Left renal cortex interstitium (tissue), 4 donors: ENCODE measurements at places on chromosomes 5 and 9. TPM values are rescaled to one million over a fixed set of nuclear protein-coding genes. Genes with fewer than 3 reads are reported as not detected.
A peak's percentile ranks its signal among the peaks of the same experiment; 100 is the strongest.

NFIB gene
- 18.2 TPM for polyA plus RNA-seq

PCDHB12 gene
- 6.3 TPM for polyA plus RNA-seq

RAD50 gene
- 43.4 TPM for polyA plus RNA-seq

TMEFF1 gene
- polyA plus RNA-seq = 10.4 TPM

GRCh38 chr9:129322641-129323375, 144.7 kb upstream of the IER5L start:
- no peak for DNase-seq

DNA sequence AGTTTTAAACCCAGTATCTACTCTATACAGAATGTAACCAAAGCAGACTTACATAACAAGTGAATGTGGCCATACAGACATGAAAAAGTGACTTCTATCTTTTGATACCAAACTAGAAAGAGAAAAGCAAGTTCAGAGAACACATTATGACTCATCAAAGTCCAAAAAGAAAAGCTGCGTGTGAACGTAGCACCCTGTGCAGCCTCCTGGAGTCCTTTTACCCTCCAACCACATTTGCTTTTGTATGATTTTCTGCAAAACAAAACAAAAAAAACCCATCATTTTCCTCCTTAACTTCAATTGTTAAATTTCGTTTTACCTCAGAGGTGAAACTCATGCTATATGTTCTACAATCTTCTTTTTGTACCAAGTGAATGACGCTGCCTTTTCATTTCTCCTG, 2.8 kb upstream of the SMARCA2 start:
- no peak for DNase-seq

DNA sequence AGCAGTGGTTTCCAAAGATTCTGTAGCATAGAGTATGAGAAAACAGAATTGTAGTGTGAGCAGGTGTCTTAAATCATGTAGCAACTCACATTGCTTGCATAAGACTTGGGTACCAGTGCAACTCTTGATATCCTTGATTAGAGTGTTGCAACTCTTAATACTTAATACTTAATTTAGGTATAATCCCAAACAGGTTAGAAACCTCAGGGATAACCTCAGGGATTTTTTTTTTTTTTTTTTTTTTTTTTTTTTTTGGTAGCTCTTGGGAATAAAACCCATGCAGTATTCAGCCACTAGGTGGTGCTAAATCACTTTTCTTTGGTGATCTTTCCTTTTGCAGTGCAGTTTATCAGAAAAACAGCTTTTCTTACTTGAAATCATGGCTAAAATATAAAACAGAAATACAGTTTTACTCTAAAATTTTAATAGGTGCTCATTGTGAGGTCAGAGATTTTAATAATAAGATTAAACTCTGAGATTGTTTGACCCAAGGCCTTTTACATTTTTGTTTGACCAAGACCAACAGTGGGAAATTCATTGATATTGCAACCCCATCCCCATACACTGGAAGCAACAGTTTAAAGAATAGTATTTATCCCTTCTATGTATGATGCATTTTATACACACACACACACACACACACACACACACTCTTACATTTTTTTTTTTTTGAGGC, 55.3 kb downstream of the ERAP1 start:
- DNase-seq = peak; percentile 49

- no peak for DNase-seq
These were observed 723.7 kb downstream of the PRELID2 start for GRCh38 chr5:145111420-145111819.

GRCh38 chr9:70901013-70901412, 220.4 kb downstream of the TRPM3 start:
- no peak for DNase-seq

- no peak for DNase-seq
These were observed 31.8 kb downstream of the AMBP start for GRCh38 chr9:114046237-114046755.

- DNase-seq = no peak
These were observed 35.8 kb downstream of the SLC36A1 start for GRCh38 chr5:151483176-151483575.
